IPS DF 6.9 (cell line): ENCODE measurements at places on chromosomes 3 and 15.

DNA sequence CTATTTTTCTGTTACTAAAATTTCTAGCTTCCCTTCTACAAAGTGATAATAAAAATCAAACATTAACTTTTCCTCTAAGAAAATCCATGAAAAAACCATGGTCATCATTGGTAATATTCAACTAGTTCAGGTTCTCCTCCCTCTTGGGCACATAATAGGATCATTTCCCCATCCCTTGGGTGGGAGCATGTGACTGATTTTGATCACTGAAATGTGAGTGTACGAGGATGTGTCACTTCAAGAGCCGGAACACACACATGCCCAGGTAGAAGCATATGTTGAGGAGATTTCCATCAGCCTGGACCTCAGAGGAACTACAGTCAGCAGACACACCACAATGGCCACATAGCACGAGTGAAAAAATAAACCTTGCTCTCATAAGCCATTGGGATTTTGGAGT is 36.1 kb downstream of the AP3S2 start:
- no peak for DNase-seq

DNA sequence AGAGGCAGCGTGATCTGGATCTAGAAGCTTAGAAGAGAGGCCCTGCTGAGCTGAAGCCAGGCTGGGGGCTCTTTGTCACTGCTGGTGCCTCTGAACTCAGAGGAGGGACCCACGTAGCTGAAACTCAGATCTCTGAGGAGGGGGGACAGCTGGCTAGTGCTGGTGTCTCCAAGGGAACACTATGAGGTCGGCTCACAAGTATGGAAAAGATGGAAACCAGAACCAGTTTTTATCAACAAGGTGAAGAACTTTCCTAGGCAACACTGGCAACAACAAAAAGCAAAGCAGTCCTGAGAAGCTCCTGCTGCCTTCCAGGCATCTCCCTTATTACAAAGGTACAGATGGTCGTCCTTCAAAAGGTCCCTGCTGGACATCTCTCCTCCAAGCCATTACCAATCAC is 27.0 kb upstream of the FSTL1 start:
- DNase-seq, result no peak

DNA sequence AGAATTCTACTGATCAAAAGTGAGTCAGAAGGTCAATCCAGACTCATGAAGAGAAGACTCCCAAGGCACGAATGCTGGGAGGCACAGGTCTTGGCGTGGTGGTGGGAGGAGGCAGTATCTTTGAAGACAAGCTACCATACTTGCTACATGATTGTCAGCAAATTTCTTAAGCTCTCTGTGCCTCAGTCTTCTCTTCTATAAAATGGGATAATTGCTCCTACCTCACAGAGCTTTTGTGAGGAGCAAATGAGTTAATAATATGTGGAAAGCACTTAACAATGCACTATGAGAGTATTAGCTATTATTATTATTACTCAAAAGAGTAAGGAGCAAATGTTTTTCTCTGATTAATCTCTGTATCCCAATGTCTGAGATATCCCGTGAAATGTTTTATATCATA is 36.2 kb downstream of the EHD4 start:
- no peak for DNase-seq

DNA sequence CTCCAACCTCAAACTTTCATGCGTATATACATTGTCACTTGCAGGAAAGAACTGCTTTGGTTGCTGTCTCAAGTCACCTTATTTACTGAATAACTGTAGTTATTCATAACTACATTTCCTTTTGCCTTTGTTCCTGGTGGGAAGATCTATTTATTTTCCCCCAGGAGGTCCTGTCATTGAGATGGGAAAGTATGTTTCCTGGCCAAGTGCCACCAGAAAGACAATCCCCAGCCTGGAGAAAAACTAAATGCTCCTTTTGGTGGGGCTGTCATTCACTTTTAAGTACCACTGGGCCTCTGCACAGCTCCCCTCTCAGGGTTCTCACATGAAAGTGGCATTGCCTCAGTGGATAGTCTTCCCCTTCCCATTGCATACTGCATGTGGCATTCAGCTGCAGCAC is 59.8 kb downstream of the LRRC3B start:
- DNase-seq, result no peak

DNA sequence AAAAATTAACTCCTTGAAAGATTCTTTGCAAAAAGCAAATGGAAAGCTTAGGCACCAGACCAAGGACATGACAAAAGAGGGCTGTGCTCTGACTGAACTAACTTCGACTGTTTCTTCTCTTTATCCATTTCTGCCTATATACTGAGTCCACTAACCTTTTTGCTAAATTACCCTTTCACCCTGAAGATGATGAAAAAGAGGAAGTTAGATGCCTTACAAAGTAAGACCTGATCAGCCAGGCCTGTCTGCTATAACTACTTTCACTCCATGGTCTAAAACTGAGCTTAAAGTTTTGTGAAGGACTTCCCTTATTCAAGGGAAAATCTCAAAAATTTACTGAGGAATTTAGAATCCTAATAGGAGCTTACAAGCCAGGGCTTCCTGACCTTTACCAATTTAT is 6.2 kb upstream of the IGSF10 start:
- DNase-seq, result no peak

DNA sequence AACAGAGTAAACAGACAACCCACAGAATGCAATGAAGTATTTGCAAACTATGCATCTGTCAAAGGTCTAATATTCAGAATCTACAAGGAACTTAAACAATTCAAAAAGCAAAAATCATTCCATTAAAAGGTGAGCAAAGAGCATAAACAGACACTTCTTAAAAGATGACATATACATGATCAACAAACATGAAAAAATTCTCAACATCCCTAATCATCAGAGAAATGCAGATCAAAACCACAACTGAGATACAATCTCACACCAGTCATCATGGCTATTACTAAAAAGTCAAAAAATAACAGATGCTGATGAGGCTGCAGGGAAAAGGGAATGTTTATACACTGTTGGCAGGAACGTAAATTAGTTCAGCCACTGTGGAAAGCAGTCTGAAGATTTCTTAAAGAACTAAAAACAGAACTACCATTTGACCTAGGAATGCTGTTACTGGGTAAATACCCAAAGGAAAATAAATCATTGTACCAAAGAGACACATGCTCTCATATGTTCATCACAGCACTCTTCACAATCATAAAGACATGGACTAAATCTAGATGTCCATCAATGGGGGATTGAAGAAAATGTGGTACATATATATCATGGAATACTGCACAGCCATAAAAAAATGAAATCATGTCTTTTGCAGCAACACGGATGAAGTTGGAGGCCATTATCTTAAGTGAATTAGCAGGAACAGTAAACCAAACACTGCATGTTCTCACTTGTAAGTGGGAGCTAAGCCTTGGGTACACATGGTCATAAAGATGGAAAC is 393.3 kb upstream of the CBLB start:
- no peak for DNase-seq

GRCh38 chr3:33134026-33134625 is 20.3 kb downstream of the CRTAP start:
- DNase-seq, result no peak

GRCh38 chr3:83453056-83453455 is 1505.7 kb upstream of the CADM2 start:
- no peak for DNase-seq

DNA sequence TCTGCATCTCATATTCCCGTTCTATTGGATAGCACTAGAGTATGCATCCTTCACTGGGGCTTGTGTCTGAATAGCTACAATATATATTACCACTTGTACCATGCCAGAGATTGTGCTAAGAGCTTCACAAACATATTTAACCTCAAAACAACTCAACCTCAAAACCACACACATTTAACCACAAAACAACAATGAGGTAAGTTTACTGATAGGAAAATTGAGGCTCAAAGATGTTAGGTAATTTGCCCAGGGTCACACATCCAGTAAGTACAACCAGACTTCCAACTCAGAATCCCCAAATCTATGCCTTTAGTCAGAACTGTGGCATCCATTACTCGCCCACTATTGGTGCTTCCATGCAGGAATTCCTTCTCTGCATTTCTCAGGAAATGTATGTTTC is 220.0 kb downstream of the FAM43A start:
- no peak for DNase-seq

GRCh38 chr3:171986176-171986575 is 53.2 kb upstream of the FNDC3B start:
- DNase-seq, result no peak

- no peak for DNase-seq
Observed at GRCh38 chr3:55647670-55648069, 160.6 kb upstream of the WNT5A start.

- DNase-seq, result no peak
Observed at GRCh38 chr3:4504340-4505261, 11.5 kb downstream of the ITPR1 start.

DNA sequence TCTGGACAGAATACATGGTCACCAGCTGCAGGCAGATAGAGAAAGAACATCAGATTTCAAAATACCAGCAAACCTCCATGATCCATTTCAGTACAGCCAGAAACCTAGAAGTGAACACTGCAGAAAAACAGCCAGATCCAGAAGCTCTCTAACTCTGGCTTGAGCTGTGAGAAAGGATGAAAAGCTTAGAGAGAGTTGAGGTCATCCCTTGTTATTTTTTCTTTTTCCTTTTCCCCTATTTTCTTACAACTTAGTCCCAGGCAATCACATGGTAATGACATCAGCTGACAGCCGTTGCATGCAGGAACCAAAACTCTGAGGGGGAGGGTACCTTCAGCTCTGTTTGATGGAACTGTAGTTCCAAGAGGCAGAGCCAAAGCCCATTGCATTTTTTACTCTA is 113.2 kb downstream of the TCF12 start:
- DNase-seq, result no peak

- no peak for DNase-seq
Observed at GRCh38 chr15:77846986-77847385, 214.3 kb upstream of the LINGO1 start.

GRCh38 chr3:196143708-196144382 is 62.0 kb upstream of the TFRC start:
- DNase-seq, result no peak

DNA sequence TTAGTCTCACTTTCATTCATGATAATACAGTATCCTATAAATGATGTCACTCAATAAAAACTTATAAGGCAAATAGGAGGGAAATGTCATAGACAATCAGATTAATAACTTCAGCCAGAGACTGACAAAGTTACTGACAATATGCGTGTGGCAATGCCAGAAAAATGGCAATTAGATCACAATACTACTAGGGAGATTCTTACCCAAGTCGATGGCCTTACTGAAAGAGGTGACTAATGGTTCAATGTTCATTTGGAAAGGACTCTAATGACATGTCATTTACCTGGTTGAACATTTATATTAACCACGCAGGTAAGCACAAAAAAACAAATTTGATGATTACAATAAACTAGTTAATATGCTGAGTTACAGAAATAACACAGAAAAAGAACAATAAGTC is 45.9 kb upstream of the WDR5B start:
- no peak for DNase-seq

DNA sequence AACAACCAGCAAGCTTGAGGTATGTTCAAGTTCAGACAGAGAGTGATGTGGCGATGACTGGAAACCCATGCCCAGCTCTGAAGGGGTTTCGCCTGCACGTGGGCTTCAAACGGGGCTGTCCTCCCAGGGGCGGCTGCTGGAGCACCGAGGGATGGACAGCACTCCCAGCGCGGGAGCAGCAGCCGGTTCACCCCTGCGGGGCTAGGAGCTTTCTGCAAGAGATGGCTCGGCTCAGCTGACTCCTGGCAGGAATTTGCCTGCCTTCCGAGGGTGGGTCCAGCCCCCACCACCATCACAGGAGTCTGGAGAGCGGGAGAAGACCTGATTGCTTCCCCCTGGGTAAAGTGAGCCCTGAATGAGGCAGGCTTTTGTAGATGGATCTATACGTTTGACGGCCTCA is 66.9 kb downstream of the ASB7 start:
- no peak for DNase-seq

- no peak for DNase-seq
Observed at GRCh38 chr15:73865379-73865778, 8.0 kb upstream of the TBC1D21 start.

DNA sequence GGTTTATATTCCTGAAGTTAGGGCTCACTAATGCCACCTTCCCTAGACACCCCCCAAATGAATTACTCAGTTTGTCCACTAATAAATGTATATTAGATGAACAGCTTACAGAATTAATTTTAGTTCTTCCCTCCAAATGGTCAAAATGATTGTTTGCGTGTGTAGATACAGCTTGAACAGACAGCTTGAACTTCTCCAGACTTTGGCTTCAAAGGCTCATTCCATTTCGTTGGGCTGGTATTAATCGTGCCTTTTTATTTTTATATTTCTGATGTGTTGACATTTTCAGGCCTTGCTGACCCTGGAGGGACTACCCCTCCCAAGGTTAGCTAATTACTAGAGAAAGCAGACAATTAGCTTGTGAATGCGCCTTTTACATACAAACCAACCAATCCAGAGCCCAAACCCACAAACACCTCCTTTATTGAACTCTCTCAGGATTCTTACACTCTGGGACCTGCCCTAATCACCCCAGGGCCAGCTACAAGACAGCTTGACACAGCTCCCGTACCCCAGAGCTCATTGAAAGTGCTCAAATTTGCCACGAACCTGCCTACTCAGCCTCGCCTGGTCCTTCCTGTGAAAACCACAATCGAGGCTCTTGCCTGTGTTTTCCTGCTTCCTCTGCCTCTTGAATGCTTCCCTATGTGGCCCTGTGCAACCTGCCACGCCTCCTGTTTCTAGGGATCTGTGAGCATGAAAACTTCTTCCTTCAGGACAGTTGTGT is 40.3 kb downstream of the RPL22L1 start:
- DNase-seq, result no peak
